ENCODE measurements at places on chromosomes 4 and X.

- DNase-seq: no peak
Observed at GRCh38 chr4:181566490-181566889, 676.7 kb upstream of the TENM3 start.

DNA sequence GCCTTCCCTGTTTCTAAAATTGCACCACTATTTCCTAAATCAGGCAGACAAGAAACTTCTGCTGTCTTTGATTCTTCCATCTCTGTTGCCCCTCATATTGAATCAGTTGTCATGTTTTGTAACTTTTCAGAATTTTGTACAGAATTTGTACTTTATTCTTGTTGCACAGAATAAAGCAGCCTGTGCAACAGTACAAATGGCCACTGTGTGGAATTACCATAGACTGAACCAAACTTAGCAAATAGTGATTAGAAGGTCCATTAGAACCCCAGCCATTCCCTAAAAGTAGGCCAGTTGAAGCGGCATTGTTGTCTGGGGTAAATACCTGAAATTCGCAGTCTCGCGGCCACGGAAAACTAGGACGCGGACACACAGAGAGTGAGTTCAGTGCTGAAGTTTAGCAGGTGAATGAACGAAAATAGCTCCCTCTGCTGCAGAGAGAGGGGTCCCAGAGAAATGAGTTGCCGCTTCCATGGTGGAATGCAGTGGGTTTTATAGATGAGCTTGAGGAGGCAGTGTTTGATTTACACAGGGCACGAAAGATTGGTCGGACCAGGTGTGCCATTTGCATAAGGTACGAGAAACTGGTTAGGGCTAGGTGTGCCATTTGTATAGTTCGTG, 71.8 kb downstream of the C4orf33 start:
- no peak for DNase-seq

GRCh38 chr4:94453391-94453963, 1.7 kb downstream of the PDLIM5 start:
- DNase-seq: no peak

GRCh38 chr4:663046-663437, 11.0 kb downstream of the ATP5ME start:
- no peak for DNase-seq

- no peak for DNase-seq
Observed at GRCh38 chrX:120144178-120144844, 14.1 kb upstream of the RHOXF2 start.

DNA sequence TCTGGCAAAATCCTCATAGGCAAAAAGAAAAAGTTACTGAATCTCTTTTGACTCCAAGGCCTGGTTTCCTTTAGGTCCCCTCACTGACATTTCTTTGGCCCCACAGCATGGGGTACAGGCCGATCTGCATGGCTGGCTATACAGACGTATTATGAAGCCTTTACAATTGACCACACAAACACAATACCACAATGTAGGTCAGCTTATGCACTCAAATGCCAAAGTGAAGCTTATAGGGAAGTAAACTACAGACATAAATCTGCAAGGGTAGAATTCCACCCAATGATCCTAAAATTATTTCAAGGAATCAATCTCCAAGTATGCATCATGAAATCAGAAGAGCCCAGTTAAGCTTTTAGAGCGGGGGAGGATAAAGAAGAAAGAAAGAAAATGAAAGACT, 20.7 kb downstream of the STX18 start:
- no peak for DNase-seq

GRCh38 chr4:182126096-182126495, 117.1 kb upstream of the TENM3 start:
- DNase-seq: no peak

- DNase-seq: no peak
Observed at GRCh38 chrX:150767045-150767395, 73.8 kb downstream of the MTMR1 start.

DNA sequence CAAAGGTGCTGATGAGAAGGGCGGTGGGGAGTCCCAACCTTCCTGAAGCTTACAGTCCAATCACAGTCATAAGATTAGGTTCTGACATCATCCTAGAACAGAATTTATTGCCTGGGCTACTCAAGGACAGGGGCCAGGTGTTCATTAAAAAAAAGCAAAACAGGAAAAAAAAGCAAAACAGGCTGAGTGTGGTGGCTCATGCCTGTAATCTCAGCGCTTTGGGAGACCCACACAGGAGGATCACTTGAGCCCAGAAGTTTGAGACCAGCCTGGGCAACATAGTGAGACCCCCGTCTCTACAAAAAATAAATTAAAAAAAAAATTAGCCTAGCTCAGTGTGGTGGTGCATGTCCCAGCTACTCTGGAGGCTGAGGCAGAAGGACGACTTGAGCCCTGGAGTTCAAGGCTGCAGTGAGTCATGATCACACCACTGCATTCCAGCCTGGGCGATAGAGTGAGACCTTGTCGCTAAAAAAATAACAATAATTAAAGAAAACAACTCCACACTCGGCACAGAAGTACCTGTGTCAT, 3.0 kb downstream of the RAB9A start:
- no peak for DNase-seq

DNA sequence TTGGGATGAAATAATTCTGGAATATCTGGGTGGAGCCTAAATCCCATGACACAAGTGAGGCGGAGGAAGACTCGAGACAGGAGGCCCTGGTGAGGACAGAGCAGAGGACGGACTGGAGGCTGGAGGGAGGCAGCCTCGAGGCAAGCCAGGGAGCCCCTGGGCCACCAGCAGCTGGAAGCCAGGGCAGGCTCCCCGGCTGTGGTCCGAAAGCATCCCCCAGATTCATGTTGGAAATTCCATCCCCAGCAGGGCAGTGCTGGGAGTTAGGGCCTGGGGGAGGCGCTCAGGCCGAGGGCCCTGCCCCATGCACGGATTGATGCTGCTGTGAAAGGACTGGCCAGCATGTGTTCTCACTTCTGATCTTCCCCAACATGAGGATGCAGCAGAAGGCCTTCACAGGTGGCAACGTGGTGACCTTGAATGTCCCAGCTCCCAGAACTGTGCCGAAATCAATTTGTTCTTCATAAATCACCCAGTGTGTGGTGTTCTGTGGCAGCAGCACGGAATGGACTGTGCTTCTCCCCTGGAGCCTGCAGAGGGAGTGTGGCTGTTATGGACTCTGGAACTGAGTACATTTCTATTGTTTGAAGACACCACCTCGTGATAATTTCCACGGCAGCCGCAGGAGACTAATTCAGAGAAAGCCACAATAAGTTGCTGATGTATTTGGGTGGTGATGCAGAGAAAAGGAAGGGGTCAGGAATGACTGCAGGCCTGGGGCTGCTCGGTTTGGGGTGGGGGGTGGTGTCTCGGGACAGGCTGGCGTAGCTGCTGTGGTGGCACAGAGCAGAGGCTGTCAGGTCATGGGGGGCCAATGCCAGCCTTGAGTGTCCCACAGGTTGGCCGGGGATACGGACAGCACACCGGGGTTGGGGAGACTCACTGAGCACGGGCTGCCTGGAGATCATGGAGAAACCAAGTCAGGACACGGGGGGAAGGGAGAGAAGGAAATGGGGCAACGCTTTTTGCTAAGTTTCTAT, 56.9 kb downstream of the PCGF3 start:
- no peak for DNase-seq

- no peak for DNase-seq
Observed at GRCh38 chr4:129179276-129179675, 83.3 kb downstream of the C4orf33 start.

DNA sequence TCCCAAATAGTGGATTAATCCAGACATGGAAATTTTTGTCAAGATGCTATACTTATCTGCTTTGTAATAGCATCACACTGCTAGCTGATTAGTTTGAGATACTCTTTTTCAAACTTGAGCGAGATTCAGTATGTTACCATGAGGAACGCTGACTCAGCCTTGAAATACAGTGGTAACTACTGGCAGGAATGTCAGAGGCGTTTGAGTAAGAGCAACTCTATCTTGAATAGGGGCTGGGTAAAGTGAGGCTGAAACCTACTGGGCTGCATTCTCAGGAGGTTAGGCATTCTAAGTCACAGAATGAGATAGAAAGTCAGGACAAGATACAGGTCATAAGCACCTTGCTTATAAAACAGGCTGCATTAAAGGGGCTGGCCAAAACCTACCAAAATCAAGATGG, 2519.6 kb downstream of the ARAP2 start:
- no peak for DNase-seq

GRCh38 chr4:165532976-165533375, 154.2 kb downstream of the CPE start:
- no peak for DNase-seq

DNA sequence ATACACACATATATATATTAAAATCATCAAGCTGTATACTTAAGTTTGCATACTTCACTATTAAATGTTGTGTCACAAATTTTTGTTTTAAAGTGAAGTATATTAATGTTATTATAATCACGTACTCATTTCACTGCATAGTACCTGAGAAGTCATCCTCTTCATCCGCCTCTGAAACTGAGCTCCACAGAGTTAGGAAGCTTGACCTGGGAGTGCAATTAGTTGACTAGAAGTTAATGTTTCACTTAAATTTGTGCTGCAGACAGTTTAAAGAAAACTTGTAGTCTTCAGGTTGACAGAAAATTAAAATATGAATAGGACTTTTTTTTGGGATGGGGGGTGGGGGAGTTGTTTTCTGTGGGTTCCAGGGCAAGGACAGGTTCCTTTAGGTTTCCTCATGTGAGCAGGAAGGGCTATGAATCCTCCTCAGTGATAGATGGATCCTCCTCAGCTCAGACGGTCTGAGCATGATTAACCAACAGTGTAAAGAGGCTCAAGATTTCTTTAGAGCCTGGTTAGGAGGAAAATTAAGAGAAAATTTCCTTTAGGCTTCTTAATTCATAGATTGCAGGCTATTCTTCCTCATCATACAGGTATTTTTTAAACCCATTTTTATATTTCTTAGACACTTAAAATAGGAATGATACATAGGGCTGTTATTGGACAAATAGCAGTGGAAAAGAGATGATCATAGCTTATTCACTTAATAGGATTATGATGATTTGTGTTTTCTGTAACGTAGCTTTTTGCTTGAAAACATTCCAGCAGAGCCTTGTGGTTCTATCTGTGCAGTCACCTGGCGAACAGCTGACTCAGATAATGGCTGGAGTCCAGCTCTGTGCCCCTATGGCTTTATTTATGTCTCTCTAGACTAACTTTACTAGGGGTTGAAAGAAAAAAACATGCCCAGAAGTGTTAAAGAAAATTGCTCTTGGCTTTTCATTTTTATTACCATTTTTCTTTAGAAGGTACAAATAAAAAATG, 102.7 kb downstream of the SLC4A4 start:
- no peak for DNase-seq

GRCh38 chr4:123583043-123583442, 186.4 kb downstream of the SPRY1 start:
- no peak for DNase-seq

GRCh38 chrX:112901869-112902725, 61.5 kb upstream of the AMOT start:
- no peak for DNase-seq

- DNase-seq: no peak
Observed at GRCh38 chrX:7139202-7140081, 8.1 kb upstream of the STS start.

GRCh38 chr4:105909787-105910281, 14.6 kb downstream of the NPNT start:
- no peak for DNase-seq

DNA sequence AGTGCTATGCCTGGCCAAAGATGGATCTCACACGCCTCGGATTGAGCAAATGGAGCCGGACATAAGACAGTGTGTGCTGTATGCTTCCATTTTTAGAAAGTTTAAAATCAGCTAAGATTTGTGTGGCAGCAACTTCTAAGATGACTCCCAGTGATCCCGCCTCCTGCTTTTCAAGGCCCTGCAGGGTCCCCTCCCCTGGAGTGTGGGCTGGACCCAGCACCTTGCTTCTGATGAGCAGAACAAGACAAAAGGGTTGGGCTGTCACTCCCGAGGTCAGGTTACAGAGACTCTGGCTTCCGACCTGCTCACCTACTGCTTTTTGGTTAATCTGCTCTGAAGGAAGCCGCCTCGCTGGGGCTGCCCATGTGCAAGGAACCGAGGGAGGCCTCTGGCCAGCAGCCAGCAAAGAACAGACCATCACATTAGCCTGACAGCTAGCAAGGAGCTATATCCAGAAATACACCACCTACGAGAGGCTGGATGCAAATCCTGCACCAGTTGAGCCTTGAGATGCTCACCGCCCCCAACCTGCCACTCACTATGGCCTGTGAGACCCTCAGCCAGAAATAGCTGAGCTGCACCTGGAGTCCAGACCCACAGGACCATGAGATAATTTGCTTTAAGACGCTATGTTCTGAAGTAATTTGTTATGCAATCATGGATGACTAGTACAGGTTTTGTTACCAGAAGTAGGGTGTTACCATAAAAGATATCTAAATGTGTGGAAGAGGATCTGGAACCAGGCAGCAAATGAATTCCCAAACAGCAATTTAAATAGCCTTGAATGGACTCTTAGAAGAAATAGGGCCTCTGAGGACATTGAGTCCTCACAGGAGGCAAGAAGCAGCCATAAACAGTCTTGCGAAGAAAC, 47.6 kb downstream of the CRMP1 start:
- no peak for DNase-seq

DNA sequence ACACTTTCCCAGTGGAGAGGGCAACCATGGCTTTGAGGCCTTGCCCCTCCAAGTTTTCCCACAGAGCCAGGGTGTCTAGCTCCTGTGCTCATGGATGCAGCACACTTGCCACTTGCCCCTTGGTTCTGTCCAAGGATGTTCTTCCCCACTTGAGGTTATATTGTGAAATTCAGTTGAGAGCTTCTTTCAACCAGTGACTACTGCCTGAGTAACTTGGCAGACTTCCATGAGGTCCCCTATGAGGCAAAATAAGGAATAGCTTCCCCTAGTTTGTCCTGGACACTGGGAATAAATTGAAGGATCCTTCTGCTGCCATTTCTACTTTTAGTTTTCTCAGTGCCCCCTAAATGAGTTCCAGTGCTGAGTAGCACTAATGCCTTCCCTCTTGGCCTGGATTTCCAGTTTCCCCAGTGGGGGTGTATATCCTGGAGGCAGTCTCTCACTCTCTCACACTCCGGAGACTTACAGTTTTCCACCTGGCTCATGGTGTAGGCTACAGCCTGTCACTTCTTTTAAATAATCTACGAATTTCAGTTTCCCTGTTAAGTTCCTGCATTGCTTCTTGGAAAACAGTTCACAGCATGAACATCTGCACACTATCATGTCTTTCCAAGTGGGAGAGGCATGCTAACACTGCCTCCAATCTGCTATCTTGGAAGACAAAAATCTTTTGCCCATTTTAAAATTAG, 36.4 kb upstream of the ADH4 start:
- peak; percentile 79 for DNase-seq

- no peak for DNase-seq
Observed at GRCh38 chrX:74231625-74232024, 72.4 kb upstream of the ZCCHC13 start.

Measured in sigmoid colon (tissue), 7 donors.